Left ventricle myocardium inferior (tissue), 1 donor: ENCODE measurements at places on chromosomes 5 and 9.

DNA sequence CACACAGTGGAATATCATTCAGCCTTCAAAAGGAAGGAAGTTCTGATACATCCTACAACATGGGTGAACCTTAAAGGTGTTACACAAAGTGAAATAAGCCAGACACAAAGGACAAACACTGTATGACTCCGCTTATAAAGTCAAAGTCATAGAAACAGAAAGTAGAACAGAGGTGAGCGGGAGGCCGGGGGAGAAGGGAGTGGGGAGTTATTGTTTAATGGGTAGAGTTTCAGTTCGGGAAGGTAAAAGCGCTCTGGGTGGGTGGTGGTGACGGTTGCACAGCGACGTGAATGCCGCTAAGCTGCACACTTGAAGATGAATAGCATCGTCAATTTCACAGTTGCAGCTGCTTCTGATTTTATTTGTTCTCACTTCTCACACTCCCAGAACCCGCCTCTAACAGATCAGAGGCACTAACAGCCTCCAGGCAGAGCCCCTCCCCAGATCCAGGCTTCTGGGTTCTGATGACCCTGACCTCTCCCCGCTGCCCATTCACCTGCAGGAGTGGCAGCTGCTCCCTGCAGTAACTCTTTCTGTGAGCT is 34.1 kb downstream of the BNIP1 start:
- no peak overlapping the region for H3K4me3 ChIP-seq
- DNase-seq: no peak
- H3K36me3 ChIP-seq: no peaks in the 10 kb centered on the region
- H3K27me3 ChIP-seq: no peaks in the 10 kb centered on the region
- no peak overlapping the region for H3K27ac ChIP-seq

GRCh38 chr9:121308765-121309164 is 40.8 kb downstream of the GSN start:
- no peak overlapping the region for H3K4me3 ChIP-seq
- no peak for DNase-seq
- H3K27me3 ChIP-seq: no peaks in the 10 kb centered on the region
- H3K4me1 ChIP-seq: peaks cover 98% of the 10 kb centered on the region

DNA sequence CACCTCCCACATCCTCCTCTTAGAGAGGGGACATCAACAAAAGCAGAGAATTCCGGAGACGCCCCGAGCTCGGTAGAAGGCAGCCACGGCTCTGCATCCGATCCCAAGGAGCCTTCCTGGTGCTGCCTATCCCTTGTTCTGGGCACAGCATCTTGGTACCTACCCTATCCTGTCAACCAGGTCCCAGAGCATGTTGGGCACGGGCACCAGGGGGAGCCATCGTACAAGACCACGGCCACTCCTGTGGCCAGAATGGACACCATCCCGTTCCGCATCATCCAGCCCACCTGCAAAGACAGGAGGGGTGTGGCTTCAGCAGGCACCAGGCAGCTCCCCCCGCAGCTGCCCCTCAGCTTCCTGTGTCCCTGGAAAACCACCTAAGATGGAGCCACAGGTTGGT is 62.7 kb upstream of the ZNF354A start:
- no peak overlapping the region for H3K4me3 ChIP-seq
- no peaks in the 10 kb centered on the region for H3K4me1 ChIP-seq
- DNase-seq: peak; percentile 20
- no peak overlapping the region for H3K27ac ChIP-seq

DNA sequence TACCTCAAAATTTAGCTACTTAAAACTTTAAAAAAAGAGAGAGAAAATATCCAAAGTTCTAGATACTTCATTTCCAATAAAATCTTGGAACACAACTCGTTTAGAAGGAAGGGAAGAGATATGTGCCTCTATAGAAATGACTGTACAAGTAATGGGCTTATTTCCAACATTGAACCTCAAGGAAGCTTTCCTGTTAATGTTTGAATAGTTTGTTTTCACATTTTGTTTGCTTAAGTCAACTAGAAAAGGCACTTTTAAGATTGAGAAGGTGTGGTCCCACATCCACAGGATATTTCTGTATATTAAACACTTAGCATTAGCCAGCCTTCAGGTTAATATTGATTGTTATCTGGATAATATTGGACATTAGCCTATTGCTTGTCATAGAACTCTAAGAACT is 384.7 kb downstream of the PTPRD start:
- no peak overlapping the region for H3K27ac ChIP-seq
- no peak for DNase-seq
- H3K36me3 ChIP-seq: no peaks in the 10 kb centered on the region
- H3K4me3 ChIP-seq: no peak overlapping the region
- no peaks in the 10 kb centered on the region for H3K4me1 ChIP-seq

GRCh38 chr5:177361418-177362291 is 3.9 kb downstream of the RGS14 start:
- peaks cover 47% of the 10 kb centered on the region for H3K4me1 ChIP-seq
- no peak overlapping the region for H3K4me3 ChIP-seq
- no peak for DNase-seq
- H3K27me3 ChIP-seq: peaks cover 11% of the 10 kb centered on the region

DNA sequence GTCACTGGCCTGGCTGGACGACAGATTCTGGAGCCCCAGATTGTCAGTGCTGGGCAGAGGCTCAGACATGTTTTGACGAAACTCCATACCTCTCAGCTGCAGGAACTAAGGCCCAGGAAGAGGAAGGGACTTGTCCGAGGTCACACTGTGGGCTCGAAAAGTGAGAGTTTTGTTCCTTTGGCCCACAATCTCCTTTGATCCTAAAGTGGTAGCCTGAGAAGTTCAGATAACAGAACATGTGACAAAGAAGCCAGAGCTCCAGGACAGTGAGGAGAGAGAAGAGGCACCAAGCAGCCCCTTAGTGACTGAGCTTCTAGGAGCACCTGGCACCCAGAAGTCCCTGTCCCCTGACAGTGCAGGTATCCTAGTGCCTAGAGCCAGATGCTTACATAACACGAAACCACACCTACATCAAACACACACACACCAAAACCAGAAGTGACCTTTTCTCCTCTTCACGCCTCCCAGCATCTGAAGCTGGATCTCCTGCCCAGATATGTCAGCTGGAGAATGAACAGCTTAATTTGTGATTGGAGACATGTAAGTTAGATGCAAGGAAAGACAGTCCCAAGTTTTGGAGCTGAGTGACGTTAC is 88.9 kb downstream of the ADRB2 start:
- no peak for DNase-seq
- no peaks in the 10 kb centered on the region for H3K27me3 ChIP-seq
- H3K4me3 ChIP-seq: no peak overlapping the region
- H3K4me1 ChIP-seq: peaks cover 24% of the 10 kb centered on the region
- H3K36me3 ChIP-seq: no peaks in the 10 kb centered on the region

- peak overlapping the region; percentile 28 for H3K27ac ChIP-seq
- H3K36me3 ChIP-seq: peaks cover 4% of the 10 kb centered on the region
- H3K4me3 ChIP-seq: no peak overlapping the region
- peaks cover 70% of the 10 kb centered on the region for H3K4me1 ChIP-seq
Measured at GRCh38 chr9:680106-680505, 161.4 kb upstream of the DMRT1 start.

GRCh38 chr5:110251366-110251765 is 475.1 kb downstream of the TMEM232 start:
- H3K4me1 ChIP-seq: no peaks in the 10 kb centered on the region
- no peak for DNase-seq
- no peaks in the 10 kb centered on the region for H3K36me3 ChIP-seq
- H3K27me3 ChIP-seq: peaks cover 11% of the 10 kb centered on the region

DNA sequence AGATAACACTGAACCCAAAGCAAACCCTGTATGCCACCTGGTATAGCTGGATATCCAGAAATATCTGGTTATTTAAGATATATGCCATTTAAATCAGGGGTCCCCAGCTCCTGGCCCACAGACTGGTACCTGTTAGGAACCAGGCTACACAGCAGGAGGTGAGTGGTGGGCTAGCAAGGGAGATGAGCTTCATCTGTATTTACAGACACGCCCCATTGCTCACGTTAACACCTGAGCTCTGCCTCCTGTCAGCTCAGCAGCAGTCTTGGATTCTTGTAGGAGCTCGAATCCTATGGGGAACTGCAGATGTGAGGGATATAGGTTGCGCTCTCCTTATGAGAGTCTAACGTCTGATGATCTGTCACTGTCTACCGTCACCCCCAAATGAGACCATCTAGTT is 646.6 kb downstream of the TLE4 start:
- no peaks in the 10 kb centered on the region for H3K4me1 ChIP-seq
- H3K36me3 ChIP-seq: no peaks in the 10 kb centered on the region
- no peak for DNase-seq
- H3K27me3 ChIP-seq: no peaks in the 10 kb centered on the region

GRCh38 chr9:121322037-121322736 is 47.9 kb downstream of the STOM start:
- no peak for DNase-seq
- H3K36me3 ChIP-seq: peaks cover 95% of the 10 kb centered on the region
- peak overlapping the region; percentile 95 for H3K27ac ChIP-seq

GRCh38 chr5:171495122-171495700 is 75.8 kb downstream of the FGF18 start:
- H3K4me1 ChIP-seq: peaks cover 36% of the 10 kb centered on the region
- H3K36me3 ChIP-seq: no peaks in the 10 kb centered on the region
- H3K27ac ChIP-seq: peak overlapping the region; percentile 86
- H3K4me3 ChIP-seq: peak overlapping the region; percentile 33
- H3K27me3 ChIP-seq: no peaks in the 10 kb centered on the region

DNA sequence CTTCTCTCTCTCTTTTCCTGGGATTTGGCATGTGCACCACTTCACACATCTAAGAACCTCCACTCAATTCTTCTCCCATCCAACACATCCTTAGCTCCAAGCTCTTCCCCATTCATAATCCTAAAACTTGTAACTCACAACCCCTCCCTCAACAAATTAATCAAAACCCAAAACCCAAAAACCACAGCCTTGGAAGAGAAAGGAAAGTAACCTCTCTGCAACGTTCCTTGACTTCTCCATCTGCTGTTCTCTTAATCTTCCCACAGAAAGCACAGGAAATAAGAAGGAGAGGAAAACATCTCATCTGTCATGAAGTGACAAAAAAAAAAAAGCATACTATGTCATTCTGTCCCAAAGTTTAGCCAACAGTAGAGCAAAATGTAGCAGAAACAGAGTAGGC is 66.2 kb downstream of the DRD1 start:
- no peaks in the 10 kb centered on the region for H3K4me1 ChIP-seq
- no peak overlapping the region for H3K27ac ChIP-seq
- H3K36me3 ChIP-seq: no peaks in the 10 kb centered on the region
- no peak for DNase-seq

DNA sequence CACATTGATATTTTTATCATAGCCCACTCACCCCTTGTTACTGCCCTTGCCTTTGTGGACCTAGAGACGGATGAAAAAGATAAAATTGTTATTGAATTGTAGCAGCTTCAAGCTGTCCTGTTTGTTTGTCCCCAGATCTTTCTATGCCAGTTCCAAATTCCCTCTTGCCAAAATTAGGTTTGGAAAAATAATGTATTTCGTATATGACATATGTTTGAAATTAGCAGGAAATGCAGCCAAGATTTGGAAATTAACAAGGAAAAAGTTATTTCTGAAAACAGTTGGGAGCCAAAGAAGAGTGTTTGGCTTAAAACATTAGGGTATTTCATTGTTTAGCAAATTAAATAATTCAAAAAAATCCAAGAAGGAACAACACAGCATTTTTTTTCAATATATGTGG is 33.5 kb downstream of the SPATA31D1 start:
- no peaks in the 10 kb centered on the region for H3K36me3 ChIP-seq
- H3K27ac ChIP-seq: no peak overlapping the region
- DNase-seq: no peak
- no peak overlapping the region for H3K4me3 ChIP-seq
- H3K4me1 ChIP-seq: no peaks in the 10 kb centered on the region

DNA sequence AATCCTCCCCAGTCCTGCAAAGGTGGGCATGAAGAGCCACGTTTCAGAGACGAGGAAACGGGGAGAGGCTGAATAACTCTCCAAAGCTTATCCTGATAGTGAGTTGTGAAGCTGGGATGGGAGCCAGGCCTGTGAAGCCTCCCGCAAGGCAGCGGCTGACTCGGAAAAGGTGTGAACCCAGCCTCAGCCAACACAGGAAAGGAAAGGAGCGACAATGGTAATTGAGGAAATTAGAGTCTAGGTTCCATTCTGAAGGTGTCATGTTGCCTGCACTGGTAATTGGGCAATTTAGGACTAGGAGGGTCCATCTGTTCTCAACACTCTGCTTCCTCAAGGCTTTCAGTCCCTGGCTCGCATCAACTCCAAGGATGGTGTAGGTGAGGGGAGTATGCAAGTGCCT is 83.4 kb downstream of the LIFR start:
- H3K36me3 ChIP-seq: no peaks in the 10 kb centered on the region
- H3K27me3 ChIP-seq: no peaks in the 10 kb centered on the region

DNA sequence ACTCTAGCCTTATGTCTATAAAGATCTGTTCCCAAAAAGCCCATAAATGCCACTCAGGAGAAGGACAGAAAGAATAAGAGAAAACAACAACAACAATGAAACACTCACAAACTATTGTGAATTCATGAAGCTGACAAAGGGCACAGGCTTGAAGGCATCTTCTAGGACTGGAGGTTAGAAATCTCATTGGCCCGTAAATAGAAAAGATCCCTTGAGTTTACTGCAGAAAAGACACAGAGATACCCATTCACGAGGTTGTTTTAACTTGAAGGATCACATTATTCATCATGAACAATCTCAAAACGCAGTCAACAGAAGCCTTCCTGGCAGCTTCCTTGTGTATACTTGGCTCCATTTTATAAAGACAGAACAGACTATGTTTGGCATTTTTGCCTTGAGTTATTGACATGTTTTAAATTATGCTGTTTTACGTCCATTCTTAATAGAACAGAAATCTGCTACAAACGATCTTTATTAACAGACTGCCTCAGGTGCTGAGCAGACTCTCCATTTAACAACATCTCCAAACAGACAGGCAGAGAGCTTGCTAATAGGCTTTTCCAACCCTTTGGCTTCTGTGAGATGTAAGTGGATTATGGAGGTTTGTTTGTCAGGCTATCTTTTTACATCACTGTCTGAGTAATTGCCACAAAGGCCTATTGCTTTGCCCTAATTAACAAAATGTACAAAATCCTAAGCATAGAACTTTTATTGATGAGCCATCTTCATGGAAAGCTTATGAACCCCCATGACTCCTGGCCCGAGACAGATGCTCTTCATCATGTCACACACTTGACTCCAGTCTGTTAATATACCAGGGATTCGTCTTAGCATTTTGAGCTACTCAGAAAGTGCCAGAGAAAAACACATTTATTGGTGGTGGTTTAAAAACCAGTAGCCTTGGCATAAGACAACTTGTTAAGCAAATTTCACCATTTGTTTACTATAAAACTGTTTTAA is 735.3 kb upstream of the ZNF608 start:
- peaks cover 22% of the 10 kb centered on the region for H3K4me1 ChIP-seq
- no peak for DNase-seq
- no peak overlapping the region for H3K27ac ChIP-seq
- H3K4me3 ChIP-seq: no peak overlapping the region
- no peaks in the 10 kb centered on the region for H3K27me3 ChIP-seq

- H3K27me3 ChIP-seq: peaks cover 3% of the 10 kb centered on the region
- no peak for DNase-seq
Measured at GRCh38 chr9:16519001-16519400, 351.5 kb downstream of the BNC2 start.

GRCh38 chr9:122033775-122034373 is 59.2 kb downstream of the TTLL11 start:
- DNase-seq: no peak
- H3K36me3 ChIP-seq: peaks cover 35% of the 10 kb centered on the region
- H3K4me1 ChIP-seq: peaks cover 1% of the 10 kb centered on the region
- no peak overlapping the region for H3K4me3 ChIP-seq
- H3K27ac ChIP-seq: no peak overlapping the region
- no peaks in the 10 kb centered on the region for H3K27me3 ChIP-seq
